Mononuclear cell (primary cell): ENCODE measurements at places on chromosomes 16 and 17. TPM values are rescaled to one million over a fixed set of nuclear protein-coding genes. Genes with fewer than 3 reads are reported as not detected.

SLC25A10 gene
- total RNA-seq = 1.5 TPM

RND2 gene
- total RNA-seq = 0.10 TPM

FBRS gene
- 100 TPM for total RNA-seq

GNG13 gene
- not detected for total RNA-seq

CCDC144A gene
- 3.8 TPM for total RNA-seq

SCARF1 gene
- total RNA-seq = 4.6 TPM

TAC4 gene
- not detected for total RNA-seq

CD7 gene
- 48.5 TPM for total RNA-seq

CALB2 gene
- not detected for total RNA-seq

ETV4 gene
- not detected for total RNA-seq

PPM1E gene
- total RNA-seq = not detected

DNAH2 gene
- total RNA-seq = under 0.01 TPM

FOXL1 gene
- total RNA-seq = not detected

DOC2A gene
- not detected for total RNA-seq

CPNE7 gene
- total RNA-seq = 0.52 TPM

KCNJ2 gene
- 4.6 TPM for total RNA-seq

TANC2 gene
- total RNA-seq = 19.3 TPM

SLC12A3 gene
- 0.10 TPM for total RNA-seq

TRPV2 gene
- total RNA-seq = 23.1 TPM

SOX9 gene
- total RNA-seq = not detected

MGAT5B gene
- 0.42 TPM for total RNA-seq

IRF8 gene
- 94.9 TPM for total RNA-seq

DBNDD1 gene
- total RNA-seq = 1.8 TPM

SLC16A3 gene
- 105 TPM for total RNA-seq

ALKBH5 gene
- 97.9 TPM for total RNA-seq

EFNB3 gene
- total RNA-seq = not detected

ARHGAP44 gene
- not detected for total RNA-seq

CX3CL1 gene
- not detected for total RNA-seq

HBQ1 gene
- total RNA-seq = not detected
